GM23338 (cell line): ENCODE measurements at places on chromosomes 3 and 15. TPM values are rescaled to one million over a fixed set of nuclear protein-coding genes. Genes with fewer than 3 reads are reported as not detected.

DNA sequence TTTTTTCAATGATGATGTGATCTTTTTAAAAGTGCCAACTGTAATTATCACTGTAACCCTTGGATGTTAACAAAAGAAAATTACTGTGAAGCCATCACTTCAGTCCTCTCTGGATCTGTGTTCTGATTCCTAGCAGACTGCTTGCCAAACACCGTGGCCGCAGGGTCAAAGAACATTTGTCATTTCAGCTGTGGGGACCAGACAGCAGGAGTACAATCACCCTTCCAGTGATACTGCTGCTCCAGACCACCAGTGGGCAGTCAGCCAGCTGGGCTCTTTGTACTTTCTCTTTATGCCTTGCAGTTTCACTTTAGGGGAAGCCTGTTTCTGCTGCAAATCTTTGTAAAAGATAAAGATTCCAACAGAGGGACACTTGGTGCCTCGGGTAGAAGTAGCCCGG is 770.0 kb downstream of the GRM7 start:
- peak; percentile 2 for DNase-seq

GRCh38 chr3:112519424-112520001 is 20.2 kb upstream of the BTLA start:
- peak; percentile 85 for DNase-seq

DNA sequence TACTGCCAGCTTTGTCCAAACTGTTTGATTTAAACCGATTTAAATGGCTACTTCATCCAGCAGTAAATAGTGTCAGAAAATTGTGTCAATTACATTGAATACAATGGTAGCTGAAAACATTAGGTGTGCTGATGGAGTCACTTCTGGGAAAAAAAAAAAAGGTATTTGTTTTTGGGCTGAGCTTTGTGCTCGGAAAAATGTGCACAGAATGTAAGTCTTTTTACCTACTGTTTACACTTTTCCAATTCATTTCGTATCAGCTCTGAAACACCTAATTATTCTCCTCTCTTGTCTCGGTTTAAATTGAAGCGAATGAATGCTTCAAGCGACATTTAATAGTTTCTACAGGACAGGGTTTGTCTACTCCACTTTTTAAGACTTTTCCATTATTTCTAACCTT is 1078.4 kb downstream of the ROBO1 start:
- no peak for DNase-seq

Gene RLBP1
- not detected in 2 replicates for total RNA-seq
